ENCODE measurements at places on chromosomes 3 and 15.

DNA sequence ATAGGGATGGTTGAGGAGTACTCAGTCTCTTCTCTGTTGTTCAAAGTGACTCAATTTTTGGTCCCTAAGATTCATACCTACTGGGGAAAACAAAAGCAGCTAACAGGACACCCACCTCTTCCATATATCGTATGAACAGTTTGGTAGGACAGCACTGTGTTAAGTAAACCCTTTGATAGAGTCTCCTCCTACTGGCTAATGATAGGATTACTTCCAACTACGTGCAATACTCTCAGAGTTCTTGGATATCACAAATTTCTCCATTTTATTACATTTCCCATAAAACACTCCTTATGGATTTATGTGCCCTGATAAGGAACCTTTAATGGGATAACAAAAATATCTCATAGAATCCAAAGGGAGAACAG, 200.2 kb upstream of the GOLGA6L4 start:
- no peak for DNase-seq

DNA sequence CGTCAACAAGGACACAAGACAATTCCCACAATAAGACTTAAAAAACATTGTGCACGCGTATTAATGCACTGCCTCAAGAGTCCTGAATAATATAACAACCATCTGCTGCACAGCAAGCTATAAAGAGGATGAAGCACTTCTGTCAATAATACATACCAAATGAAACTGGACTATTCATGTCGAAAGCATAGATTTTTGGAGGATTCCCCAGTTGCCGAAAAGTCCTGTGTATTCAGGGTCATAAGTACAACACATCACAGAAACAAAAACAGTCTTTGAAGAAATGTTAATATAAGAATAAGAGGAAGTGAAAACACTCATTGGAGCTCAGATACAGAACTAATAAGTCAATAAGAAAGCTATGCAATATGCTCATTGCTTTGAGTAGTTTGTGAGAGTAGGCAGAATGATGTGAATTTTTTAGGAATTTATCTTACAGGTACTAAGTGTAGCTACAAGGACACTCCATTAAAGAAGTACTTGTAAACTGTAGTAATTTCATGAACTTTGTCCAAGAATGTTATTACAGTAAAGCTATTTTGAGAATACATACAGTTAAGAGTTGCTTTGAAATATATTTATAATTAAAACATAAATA, 31.6 kb downstream of the CBLB start:
- no peak for DNase-seq

DNA sequence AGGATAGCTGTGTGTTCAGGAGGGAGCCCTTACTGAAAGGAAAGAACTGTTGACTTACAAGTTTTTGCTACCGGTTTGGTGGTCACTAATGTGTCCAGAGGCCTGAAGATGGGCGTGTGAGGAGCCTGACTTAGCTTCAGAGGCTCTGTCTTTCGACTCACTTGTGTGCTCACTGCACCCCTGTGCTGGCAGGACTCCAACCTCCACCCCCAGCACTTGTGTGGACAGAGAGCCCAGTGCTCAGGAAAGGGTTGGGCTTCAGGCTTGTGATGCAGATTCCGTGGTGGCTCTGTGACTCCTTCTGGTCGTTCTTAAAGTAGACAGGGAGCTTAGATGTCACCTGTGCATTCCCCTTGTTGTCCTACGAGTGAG, 100.9 kb downstream of the PGPEP1L start:
- DNase-seq = no peak

GRCh38 chr3:183896610-183897009, 11.9 kb upstream of the PARL start:
- DNase-seq = no peak

DNA sequence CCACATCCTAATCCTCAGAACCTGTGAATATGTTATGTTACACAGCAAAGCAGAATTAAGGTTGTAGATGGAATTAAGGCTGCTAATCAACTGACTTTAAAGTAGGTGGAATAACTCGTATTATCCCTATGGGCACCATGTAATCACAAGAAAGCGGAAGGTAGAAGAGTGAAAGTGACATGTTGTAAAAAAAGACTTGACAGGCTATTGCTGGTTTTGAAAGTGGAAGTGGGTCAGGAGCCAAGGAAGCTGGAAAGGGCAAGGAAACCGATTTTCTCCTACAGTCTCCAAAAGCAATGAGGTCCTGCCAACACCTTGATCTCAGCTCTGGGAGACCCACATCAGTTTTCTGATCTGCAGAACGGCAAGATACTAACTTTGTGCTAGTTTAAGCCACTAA, 6.6 kb downstream of the TP63 start:
- no peak for DNase-seq

- DNase-seq = no peak
Observed at GRCh38 chr3:152491922-152492321, 223.2 kb downstream of the MBNL1 start.

- peak; percentile 13 for DNase-seq
Observed at GRCh38 chr15:59437817-59438624, at the start of gene FAM81A. FAM81A (plus strand) TSS chr15:59438186; CDS start chr15:59458627, 20,441 bp downstream.

DNA sequence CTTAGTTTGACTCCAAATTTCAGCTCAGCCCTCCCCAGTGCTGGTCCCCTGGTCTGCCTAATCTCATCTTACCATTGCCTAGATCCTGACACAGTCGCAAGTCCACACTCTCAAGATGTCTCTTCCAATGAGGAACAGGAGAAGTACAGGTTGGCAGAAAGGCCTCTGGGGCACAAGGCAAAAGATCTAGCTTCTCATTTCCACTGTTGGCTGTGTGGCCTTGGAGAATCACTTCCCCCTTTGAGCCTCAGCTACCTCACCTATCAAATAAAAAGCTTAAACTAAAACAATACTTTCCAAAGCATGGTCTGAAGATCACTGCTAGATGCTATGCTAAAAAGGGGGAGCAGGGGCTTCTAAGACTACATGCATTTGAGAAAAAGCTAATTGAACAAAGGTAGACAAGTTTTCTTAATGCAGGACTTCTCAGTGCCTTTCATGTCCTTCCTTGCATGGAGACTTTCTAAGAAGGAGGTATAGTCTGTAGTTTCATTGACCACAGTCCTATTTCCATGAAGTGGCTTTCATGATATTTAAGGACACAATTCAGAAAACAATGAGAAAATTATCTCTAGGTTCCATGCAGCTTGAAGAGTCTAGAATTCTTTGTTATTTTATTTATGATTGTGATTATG, 118.0 kb upstream of the RAD18 start:
- no peak for DNase-seq

DNA sequence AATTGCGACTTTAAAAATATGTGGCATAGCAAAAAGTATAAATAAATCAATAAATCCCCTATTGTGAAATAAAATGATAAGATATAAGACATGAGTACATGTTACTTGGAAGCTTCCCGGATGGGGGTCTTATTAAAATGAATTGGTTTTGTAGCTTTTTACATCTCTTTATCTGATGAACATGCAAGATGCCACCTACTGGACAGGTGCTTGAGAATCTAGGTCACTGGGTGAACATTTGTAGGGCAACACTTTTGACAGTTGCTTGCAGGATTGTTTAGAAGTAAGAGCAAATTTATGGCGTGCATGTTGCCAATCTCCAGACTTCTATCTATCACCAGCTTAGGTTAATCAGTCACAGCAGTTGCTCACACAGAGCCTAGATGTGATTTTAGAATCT, 362.7 kb upstream of the SUCLG2 start:
- no peak for DNase-seq

DNA sequence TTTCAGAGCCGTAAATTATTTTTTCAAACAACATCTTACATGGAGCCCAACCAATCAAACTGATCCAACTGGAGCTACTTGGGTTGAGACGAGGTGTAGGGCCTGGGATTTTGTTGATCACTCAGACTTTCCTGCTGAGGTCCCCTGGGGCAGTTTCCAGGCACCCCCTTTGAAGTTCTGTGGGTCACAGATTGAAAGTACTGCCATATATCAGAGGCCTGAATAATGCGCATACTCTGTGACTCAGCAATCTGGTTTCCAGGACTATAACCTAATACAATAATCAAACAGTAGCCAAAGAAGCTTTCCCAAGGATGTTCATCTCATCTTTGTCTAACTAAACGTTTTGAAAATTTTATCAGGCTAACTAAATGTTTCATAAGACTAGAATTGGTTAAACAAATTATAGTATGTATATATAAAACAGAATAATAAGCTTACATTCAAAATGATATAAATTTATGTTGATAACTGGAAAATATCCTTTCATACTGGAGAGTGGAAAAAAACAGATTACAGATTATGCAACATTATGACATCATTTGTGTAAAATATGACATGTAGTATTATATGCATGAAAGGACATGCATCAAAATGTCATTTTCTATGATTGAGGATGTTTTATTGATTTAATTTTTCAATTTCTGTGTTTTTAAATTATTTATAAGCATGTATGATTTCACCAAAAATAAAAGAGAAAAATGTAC, 617.1 kb downstream of the NTRK3 start:
- DNase-seq = no peak

DNA sequence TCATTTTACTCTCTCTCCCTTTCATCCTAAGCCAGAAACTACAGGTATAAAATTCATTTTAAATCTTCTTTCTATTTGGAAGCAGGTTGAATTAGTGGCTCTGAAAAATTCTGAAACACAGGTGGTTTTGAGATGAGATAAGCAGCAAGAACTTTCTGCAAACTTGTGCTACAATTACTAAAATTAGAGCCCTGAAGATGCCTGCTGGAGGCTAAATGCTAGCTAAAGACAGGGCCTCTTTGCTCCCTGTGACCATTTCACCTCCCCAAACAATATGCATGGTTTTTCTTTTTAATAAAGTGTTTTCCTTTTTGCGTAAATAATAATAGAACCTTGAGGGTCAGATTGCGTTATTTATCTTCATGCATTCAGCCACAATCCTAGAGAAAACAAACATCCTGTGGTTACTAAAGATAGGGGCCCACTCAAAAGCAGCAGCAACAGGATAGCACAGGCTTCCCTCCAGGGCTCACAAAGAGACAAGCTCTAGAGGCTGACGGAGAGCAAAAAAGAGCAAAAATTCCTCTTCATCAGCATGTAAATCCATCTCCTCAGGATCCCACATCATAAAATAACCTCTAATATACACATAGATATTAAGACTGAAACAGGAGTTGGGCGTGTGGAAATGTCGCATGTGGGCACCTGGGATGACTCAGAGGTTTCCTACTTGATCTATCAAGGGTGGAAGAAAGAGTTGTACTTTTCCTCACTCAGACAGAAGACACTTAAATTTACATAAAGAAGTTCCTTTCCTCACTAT, 26.5 kb upstream of the CP start:
- DNase-seq = no peak

DNA sequence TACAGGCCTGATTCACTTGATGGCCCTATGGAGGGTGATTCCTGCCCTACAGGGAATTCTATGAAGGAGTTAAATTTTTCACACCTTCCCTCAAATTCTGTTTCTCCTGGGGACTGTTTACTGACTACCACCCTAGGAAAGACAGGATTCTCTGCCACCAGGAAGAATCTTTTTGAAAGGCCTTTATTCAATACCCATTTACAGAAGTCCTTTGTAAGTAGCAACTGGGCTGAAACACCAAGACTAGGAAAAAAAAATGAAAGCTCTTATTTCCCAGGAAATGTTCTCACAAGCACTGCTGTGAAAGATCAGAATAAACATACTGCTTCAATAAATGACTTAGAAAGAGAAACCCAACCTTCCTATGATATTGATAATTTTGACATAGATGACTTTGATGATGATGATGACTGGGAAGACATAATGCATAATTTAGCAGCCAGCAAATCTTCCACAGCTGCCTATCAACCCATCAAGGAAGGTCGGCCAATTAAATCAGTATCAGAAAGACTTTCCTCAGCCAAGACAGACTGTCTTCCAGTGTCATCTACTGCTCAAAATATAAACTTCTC, 43.6 kb downstream of the BLM start:
- DNase-seq = no peak

DNA sequence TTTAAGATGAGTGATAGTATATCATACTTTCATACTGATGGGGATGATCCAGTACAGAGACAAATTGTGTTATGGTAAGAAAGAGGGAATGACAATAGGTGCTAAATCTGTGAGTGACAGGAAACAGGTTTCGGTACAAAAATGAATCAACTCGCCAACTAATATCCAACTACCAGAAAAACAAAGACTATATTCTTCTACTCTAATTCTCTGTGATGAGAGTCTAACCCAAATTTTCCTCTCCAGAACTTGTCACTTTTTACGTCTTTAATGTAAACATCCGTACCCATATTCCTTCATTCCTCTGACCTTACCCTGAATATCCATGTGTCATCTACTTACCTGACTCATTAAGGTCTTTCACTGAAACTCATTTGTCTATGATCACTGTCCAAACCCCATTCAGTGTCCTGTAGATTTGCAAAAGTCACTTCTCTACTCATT, 39.6 kb downstream of the SCAPER start:
- DNase-seq = no peak

GRCh38 chr3:48492461-48493202, 11.3 kb downstream of the SHISA5 start:
- DNase-seq = no peak

GRCh38 chr15:81239190-81239589, 42.5 kb downstream of the IL16 start:
- no peak for DNase-seq

GRCh38 chr3:137171834-137172603, 214.2 kb downstream of the IL20RB start:
- DNase-seq = no peak

GRCh38 chr3:17432236-17432635, 310.2 kb downstream of the TBC1D5 start:
- DNase-seq = no peak

GRCh38 chr15:70532531-70533186, 230.7 kb downstream of the UACA start:
- no peak for DNase-seq

DNA sequence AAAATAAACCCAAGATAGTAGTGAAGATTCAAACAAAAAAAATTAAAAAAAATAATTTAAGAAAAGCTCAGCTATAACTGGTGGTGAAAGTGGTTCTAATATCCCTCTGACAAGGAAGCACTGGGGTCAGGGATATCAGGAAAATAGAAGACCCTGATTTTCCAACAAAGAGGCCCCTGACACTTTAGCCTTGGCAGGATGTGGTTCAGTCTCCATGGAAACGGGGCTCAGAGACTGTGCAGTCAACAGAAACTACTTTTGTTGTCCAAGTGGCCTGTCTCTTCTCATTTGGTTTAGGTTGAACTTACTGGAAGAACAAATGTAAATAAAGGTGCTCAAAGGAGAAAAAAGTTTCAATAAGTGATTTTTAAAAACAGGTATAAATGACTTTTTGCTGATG, 27.2 kb downstream of the INTS14 start:
- no peak for DNase-seq

DNA sequence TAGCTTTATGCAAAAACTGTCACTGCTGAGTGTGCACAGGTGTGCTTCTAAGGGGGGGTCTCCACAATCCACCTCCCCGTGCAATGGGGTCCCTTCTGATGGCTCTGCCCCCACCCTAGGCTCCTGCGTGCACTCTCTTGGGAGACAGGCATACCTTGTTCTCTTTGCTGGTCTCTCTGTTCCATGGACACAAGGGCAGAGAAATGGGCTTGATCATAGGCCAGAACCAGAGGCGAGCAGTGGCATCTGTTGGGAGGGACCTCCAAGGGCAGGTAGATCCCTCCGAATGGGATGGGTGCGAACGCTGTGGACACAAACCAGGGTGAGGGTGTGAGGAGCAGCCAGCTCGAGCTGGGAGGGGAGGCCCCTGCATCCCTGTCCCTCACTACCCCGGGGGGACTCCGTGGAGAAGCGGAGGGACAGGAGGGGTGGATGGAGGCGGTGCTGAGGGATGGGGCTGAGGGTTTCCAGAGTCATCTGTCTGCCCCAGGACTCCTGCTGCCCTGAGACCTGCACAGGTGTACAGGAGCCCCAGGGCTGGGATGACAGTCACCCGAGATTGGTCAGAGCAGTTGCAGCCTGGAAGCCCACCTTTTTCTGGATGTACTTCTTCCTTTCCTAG, 175.0 kb downstream of the KLF13 start:
- DNase-seq = no peak

GRCh38 chr3:172281884-172282283, 166.4 kb downstream of the GHSR start:
- no peak for DNase-seq

All from activated CD4-positive, alpha-beta T cell treated with anti-CD3 and anti-CD28 coated beads for 1 hour (primary cell).